ENCODE measurements at places on chromosomes 3 and 15. TPM values are rescaled to one million over a fixed set of nuclear protein-coding genes. Genes with fewer than 3 reads are reported as not detected.

The METTL6 gene
- 36.6 TPM for total RNA-seq

The GPR171 gene
- total RNA-seq: not detected

The NR2E3 gene
- total RNA-seq: under 0.01 TPM

The PPIP5K1 gene
- total RNA-seq: 20.3 TPM

The UCN2 gene
- 0.29 TPM for total RNA-seq

The DUOX1 gene
- under 0.01 TPM for total RNA-seq

The ANKUB1 gene
- not detected for total RNA-seq

The PFN2 gene
- 204 TPM for total RNA-seq

The SEMA5B gene
- total RNA-seq: not detected

The CCR4 gene
- total RNA-seq: not detected

The CSTA gene
- total RNA-seq: 18.1 TPM

The KBTBD13 gene
- total RNA-seq: not detected

The KLF15 gene
- total RNA-seq: 4.4 TPM

The PLS1 gene
- total RNA-seq: 1.1 TPM

The HTR3E gene
- not detected for total RNA-seq

The EAF1 gene
- 22.7 TPM for total RNA-seq

The DPPA4 gene
- not detected for total RNA-seq

The FAIM gene
- 13.0 TPM for total RNA-seq

The GRAMD2A gene
- total RNA-seq: not detected

The SH2D7 gene
- not detected for total RNA-seq

Measured in osteoblast (primary cell).